Stimulated activated CD8-positive, alpha-beta memory T cell treated with anti-CD3 and anti-CD28 coated beads, Interleukin-4, amount 100 ng/mL, for 1 hour (primary cell): ENCODE measurements at places on chromosomes 6 and 20.

- DNase-seq = no peak
Measured at GRCh38 chr20:3658716-3659491, 4.3 kb downstream of the GFRA4 start.

DNA sequence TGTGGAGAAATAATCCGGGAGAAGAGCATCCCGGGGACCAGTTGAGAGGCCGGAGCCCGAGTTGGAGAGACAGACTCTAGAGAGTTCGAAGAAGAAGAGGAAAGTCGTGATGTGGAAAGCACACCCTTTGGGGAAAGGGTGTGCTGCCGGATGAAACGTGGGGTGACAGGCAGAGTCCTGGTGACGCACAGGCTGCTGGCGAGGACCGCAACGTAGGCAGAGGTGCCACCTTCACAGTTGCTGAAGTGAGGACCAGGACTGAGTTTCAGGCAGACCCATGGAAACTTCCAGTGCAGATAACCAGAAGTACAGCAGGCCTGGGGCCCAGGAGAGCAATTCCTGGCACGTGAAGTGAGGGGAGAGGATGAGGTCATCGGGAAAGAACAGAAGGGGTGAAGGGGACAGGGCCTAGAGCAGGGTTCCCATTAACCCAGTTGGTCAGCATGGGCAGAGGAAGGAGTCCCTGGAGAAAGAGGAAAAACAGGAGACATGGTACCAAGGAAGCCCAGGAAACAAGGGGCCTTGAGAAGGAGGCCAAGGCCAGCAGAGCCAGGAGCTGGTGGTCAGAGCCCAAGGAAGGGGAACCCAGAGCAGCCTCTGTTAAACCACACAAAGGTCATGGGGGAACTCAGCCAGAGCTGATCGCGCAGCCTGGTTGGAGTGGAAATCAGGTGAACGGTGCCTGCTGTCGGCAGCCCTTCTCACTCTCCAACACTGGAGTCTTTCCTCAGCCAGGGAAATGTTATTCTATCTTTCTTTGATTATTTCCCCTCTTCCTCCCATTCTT, 84.1 kb downstream of the PRND start:
- DNase-seq = no peak

DNA sequence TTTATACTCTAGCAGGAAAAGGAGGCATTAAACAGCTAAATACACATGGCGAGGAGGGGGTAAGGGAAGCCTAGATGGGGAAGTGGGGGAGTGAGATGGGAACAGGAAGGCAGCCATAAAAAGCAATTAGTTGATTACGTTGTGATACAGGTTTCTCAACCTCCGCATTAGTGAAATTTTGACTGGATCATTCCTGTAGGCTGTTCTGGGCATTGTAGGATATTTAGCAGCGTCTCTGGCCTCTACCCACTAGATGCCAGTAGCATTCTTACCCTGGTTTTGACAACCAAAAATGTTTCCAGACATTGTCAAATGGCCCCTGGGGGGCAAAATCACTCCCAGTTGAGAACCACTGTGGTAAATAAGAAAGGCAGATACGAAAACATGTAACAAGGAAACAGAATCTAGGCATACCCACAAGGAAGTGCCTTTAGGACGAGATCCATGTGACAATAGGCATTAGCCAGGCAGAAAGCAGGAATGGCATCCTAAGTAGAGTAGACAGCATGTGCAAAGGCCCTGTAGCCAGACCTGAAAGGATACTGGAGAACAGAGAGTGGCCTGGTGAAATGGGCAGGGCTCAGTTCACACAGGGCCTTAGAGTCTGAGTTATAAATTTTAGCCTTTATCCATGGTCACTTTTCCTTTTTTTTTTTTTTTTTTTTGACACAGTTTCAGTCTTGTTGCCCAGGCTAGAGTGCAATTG, 25.8 kb upstream of the PTPN1 start:
- no peak for DNase-seq

DNA sequence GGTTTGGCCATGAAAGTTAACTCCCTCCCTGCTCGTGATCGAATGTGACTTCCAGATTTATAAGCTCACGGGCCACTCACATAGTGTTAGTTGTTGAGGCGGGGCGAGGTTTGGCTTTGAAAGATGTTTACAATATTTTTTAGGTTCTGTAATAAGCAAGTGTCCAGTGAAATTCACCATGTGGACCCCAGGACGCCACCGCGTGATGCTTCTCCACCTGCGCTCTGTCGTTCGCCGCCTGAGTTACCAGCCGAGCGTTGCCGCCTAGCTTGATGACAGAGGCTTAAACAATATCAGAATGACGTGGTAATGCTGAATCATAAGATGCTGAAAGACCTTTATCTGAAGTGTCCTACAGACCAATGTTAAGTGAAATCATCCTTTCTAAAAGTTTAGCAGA, 241.0 kb downstream of the MYLK4 start:
- DNase-seq = no peak

- DNase-seq = no peak
Measured at GRCh38 chr6:25186919-25187318, 92.3 kb upstream of the CARMIL1 start.
